Amniotic stem cell (primary cell): ENCODE measurements at places on chromosomes 5 and 9.

DNA sequence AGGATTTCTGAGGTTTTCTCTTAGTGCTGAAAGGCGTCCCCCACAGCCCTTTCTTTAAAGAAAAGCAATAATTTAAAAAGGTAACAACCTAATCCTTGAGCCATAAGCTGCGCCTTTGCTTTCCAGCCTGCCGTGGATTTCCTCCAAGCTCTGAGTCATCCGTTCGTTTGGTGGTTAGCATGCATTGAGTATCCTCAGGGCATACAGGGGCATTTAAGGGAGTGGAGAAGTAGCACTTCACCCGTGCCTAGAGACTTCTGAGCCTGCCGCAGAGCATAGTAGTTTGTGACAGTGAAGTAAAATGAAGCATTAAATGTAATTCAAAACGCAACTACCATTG is 892 bp upstream of the TNC start:
- DNase-seq = peak; percentile 90

DNA sequence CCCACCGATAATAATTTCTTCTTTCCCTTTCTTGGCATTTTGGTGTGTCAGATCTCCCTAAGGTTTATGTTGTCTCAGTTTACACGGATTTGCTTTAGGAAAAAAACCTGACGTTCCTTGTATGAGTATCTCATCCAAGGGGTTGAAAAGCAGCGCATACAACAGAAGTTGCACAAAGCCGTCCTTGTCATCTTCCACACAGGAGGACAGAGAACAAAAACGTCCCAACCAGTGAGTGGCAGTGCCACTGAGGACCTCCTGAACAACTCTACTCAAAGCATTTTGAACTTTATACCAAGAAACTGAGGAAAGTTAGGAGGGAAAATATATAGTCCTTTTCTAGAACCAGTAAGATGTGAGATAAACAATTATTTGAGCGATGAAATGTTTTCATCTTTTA is 547.0 kb downstream of the PDE4D start:
- no peak for DNase-seq

- no peak for DNase-seq
These were observed 122.4 kb upstream of the NMUR2 start for GRCh38 chr5:152527358-152528052.

DNA sequence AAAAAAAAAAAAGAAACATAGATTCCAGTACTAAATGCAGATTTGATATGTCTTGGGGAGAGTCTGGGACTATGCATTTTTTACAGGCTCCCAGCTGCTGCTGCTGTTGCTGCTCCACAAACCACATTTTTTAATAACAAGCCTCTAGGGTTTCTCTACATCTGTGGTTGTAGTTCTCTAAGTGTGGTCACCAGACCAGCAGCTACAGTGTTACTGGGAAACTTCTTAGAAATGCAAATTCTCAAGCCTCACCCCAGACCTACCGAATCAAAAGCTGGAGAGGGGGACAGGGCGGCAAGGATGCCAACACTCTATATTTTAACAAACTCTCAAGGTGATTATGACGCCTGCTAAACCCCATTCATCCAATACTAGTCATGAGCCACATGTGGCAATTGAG is 293.4 kb upstream of the PTGER4 start:
- no peak for DNase-seq

GRCh38 chr5:10913841-10914240 is 152.8 kb upstream of the DAP start:
- DNase-seq = peak; percentile 89

DNA sequence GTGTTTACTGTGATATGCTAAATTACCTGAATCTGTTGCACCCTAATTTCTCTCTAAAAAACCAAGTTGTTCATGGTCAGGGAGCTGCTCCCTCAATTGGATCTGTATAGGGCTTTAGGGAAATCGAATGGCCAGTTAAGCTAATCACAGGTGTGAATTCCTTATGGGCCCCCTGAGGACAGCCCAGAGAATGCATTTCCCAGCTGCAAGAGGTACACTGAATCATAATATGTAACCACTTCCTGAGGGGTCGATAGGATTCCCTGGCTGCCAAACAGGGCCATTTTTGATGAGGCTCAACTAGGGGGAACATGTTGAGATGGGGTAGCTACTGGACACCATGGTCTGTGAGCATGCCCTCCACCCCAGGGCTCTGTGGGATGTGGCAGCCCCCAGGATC is 478.6 kb downstream of the CCDC171 start:
- no peak for DNase-seq

DNA sequence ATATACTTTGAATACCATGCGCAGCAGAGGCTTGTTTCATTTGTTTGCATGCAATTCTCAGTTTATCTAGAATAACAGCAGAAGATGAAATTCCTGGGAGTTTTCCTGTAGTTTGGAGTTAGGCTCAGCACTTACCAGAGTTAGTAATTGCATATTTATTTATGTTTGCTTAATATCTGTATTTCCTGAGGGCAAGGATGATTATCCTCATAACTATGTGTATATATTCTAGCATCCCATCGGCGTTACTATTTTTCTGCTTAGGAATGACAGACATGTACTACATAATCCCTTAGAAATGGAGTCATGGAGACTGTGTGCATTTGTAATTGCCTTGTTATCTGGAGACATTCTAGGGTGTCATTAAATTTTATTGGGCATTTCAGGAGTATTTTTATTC is 1184.8 kb downstream of the DTWD2 start:
- DNase-seq = peak; percentile 81

- DNase-seq = no peak
These were observed 149.0 kb downstream of the RANBP17 start for GRCh38 chr5:171010816-171011215.

GRCh38 chr5:84642795-84643194 is 258.1 kb upstream of the EDIL3 start:
- DNase-seq = peak; percentile 35

DNA sequence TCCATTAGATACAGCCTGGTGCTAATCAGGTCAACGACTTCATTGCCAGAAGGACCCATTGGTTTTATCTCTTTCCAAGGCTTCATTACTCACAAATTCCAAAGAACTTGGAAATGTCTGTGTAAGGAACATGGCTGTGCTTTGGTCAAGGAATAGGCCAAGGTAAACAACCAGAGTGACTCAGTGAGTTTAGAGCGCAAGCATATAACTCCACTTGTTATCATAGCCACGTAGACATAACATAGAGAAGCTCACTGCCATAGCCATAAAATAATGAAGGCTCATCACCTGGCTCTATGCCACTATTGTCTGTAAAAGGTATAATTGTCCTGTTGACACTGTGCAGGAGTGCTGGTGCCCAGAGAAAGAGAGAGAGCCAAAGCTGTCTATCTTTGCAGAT is 139.3 kb upstream of the PLCXD3 start:
- DNase-seq = no peak

- DNase-seq = no peak
These were observed 22.1 kb downstream of the FAM170A start for GRCh38 chr5:119651486-119651885.

DNA sequence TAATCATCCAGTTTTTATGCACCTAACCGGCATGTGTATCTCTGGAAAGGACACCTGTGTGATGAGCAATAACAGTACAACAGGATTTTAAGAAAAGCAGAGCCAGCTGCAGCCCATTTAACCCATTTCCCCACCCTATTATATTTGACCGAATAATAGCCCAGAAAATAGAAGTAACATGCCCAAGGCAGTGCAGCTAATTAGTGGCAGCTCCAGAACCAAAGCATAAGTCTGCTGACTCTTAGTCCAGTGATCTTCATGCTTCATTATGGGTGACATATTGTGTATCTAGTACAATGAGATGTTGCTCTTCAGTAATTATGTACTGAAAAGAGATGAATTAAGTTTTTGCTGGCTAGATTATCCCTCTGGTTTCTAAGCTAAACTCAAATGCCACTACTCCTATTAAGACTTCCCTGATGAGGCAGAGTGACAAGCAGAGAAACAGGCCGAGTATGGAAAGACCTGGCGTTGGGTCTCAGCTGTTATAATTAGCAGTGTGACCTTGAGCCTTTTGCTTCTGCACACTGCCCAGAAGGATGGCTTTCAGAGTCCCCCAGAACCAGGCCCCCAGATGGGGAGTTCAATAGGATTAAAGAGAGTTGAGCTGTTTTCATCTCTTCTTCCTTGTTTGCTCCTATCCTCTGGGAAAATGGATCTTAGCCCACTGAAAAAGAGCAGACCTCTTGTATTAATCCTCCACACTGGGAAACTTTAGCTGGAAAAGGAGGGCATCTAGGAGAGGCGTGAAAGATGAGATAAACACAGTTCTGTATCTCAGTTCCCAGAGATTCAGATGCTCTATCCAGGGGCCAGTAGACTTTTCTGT is 10.8 kb upstream of the C1QTNF3 start:
- no peak for DNase-seq

- DNase-seq = no peak
These were observed 21.7 kb downstream of the LPAR1 start for GRCh38 chr9:111016426-111017045.

- no peak for DNase-seq
These were observed 473.7 kb upstream of the PTGER4 start for GRCh38 chr5:40206030-40206429.

DNA sequence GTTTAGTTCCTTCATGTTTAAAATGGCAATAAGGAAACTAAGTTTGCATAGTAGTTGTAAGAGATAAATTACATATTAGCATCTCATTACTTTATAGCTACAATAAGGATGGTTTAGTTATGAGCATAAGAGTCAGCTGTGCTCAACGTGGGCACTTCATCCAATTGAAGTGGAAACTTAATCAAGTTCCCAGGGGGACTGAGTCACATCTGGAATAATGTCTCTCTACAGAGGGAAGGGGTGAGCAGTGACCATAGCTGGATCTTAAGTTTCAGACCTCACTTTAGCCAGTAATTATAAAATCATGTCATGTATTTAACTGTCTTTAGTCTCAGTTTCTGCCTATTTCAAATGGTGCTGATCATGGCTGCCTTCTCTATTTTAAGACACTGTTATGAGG is 36.8 kb upstream of the FAM240B start:
- DNase-seq = no peak

DNA sequence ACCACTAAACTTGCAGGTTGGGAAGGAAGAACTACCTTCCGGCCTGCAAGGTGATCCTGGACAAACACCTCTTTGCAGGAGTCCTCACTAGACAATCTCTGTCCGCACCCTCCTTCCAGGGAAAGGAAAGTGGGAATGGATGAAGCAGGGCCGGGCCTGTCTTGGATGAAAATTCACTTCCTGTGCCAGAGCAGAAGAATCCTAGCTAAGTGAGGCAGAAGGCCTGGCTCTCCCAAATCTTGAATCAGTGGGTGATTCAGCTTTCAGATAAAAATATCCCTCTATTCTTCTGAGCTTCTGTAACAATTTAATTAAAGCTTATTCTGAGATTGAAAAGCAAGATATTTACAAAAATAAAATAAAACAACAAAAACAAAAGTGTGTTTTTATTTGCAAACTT is 281.9 kb upstream of the TLE4 start:
- no peak for DNase-seq

DNA sequence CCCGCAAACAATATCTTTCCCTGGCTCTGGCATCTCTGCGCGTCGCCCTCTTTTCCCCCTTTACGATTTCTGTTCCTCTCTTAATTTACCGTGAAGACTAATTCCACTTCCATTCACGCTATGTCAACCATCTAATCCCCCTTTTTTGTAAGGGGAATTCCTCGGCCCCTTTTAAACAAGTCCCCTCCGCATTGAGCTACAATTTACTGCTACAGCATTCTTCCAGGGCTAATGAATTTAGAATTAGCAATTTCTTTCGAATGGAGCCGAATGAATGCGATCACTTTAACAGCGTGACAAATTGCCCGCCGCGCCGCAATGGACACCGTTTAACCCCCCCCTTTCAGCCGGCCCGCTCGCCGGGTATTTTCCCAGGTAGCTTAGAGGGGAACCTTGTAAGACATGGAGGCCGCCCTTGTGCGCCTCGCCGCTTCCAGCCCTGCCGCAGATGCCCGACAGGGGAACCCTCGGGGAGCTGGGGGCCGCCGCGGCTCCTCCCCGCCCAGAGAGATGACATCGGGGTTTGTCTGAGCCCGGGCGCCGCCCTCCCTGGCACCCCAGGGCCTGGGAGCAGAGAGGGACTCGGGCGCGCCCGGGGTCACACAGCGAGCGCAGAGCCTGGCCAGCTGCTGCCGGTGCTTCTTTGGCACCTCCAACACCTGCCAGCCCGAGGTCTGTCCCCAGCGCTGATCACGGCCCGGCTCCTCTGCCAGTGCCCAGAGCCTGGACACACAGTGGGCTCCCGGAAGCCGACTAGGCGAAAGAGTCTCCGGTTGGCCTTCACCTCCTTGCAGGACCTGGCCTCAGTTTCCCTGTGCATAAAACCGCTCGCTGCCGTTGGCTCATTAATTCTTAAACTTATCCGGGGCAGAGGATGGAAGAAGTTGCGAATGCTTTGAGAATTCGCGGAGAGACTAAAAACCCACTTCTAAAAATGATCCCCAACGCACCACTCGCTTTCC is 1.3 kb downstream of the PRDM12 start:
- no peak for DNase-seq

DNA sequence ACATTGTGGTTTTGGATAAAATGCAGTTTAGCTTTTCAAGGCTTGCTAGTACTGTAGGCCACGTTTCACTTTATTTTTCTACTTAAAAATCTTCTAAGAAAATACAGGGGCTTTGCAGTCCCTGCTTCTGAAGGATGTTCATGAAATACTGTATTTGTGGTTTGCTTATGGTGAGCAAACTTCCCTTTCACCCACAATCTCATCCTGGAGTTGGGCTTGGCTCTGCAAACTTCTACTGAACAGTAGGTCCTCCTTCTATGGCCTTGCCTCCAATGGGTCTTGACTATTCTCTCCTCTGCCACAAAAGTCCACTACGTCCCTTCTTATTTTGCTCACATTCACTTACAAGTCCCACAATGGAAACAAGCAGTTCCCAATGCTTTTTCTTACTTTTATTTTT is 502.7 kb upstream of the KLF4 start:
- no peak for DNase-seq

DNA sequence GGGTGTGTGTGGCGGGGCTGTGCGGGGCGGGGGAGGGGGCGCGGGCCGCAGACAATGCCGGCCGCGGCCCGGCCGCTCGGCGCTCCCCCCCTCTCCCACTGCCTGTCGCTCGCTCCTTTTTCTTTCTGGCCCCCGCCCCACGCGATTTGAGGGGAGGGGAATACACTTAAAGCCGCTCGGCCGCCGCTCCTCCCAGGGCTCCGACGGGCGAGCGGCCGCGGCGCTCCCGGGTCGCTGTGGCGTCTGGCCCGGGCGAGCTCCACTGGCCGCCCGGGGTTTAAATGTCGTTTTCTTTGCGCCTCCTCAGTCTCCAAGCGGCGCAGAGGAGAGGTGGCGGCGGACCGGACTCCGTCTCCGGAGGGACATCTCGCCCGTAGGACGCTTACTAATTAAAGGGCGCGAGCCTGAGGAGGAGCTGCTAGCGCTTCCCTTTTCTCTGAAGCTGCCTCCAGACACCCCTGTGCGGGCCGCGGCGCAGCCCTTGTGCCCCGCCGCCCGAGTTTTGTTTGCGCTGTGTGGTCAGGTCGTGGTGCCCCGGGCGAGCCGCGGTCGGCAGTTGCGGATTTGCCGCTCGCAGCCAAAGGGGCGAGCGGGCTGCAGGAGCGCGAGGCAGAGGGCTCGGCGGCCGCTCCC is 1.4 kb downstream of the ZSWIM6 start:
- DNase-seq = no peak

- DNase-seq = no peak
These were observed 26.3 kb upstream of the ARSI start for GRCh38 chr5:150329038-150329437.

GRCh38 chr9:38422555-38423260 is 1.5 kb downstream of the IGFBPL1 start:
- no peak for DNase-seq

GRCh38 chr5:125381290-125381689 is 634.9 kb upstream of the ZNF608 start:
- DNase-seq = no peak
